ENCODE measurements at places on chromosomes 4 and X.

DNA sequence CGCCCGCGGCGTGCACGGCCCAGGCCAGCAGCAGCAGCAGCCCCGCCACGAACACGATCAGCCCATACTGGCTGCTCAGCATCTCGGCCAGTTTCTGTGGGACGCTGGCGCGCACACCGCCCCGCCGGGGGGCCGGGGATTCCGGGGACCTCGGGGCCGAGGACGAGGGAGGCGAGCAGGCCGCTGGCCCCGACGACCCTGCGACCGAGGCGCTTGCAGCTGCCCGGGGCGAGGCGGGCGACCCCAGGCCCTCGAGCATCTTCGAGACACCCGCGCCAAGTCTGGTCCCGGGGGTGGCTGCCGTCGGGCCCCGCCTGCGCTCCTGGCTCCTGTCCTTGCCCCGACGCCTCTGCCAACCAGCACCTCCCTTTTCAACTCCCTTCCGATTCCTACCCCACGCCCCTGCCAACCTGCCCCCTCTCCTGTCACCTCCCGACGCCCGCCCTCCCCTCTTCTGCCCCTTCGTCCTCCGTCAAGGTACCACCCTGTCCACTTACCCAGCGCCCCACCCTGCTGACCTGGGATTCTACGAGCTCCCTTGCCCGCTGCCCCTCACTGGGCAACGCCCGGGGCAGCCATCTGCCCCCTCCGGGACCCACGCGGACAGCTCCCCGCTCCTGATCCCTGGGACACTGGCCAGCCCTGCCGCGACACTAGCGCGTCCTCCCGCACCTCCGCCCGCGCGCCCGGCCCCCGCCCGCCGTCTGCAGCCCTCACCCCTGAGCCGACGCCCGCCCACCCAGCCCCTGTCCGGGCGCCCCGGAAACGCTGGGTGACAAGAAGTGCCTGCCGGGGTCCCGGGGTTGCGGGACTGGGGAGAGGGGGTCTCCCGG is at the start of gene OTOP1:
Gene OTOP1 (minus strand): TSS at position 324 of the 833 bp plus-strand sequence. CDS start 65 bp downstream, at position 259.
- no peak for DNase-seq

DNA sequence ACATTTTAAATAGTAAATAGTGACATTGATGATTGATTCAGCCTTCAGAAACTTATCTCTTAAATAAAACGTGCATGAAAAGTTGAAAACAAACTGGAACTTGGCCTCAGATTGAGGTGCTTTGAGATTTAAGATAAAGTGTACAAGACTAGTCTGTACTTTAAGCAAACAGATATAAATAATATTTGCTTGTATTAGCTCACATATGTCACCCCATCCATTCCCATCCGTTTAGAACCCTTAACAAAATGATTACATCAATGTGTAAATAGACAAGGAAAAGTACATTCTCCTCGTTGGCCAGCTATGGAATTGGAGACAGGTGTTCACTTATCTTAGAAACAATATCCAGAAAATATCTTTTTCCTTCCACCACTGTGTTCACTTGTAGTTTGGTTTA is 130.8 kb downstream of the BANK1 start:
- no peak for DNase-seq

DNA sequence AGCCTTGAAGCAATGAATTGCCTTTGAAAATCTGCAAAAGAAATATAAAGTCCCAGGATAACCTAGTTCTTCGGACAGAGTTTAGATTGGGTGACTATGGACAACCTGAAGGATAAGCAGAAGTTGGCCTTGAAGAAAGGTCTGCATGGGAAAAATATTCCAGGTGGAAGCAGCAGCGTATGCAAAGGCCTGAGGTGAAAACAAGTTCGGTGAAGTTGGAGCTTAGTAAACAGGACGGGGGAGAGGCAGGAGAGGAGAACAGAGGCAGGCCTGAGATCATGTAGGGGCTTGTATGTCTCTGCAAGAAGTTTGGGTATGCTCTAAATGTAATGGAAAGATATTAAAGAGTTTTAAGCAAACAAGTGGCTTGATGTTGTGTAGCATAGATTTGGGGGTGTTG is 176.0 kb downstream of the ARHGAP24 start:
- DNase-seq: no peak

DNA sequence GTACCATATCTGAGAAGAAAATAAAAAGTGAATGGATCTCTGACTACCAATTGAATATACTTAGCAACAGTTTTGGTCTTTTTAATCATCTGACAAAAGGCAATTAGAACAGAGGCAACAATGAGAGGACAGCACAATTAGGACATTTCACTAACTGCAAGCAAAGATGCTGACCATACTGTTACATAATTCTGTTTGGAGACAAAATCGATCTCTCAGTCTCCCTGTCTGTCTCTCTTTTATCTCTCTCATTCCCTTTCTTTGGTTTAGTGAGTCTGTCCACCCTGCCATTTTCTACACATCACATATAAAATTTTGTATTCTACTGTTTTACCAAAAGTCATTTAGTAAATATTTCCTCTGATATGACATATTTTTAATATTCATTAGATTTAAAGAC is 2.2 kb upstream of the AFM start:
- DNase-seq: no peak

GRCh38 chr4:165532976-165533375 is 154.2 kb downstream of the CPE start:
- DNase-seq: no peak

GRCh38 chrX:147376601-147377422 is 534.9 kb upstream of the FMR1 start:
- DNase-seq: no peak

DNA sequence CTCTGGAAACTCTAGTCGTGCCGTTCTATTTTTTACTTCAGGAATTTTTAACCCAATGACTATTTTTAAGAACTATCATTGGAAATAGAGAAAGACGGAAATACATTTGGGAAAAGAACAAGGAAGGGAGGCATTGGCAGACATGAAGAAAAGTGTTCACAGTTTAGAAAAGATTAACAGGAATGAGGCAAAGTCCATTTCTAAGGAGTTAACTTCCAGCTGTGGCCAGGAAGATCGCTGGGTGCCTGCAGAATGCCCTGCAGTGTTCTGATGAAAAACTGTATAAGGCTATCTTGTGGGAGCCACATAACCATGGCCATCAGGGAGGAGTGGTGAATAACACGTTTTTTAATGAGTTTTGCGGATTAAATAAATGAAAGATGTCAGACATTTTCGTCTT is 150.6 kb upstream of the VCX3A start:
- DNase-seq: no peak

GRCh38 chr4:33025236-33025635 is 2305.1 kb downstream of the PCDH7 start:
- no peak for DNase-seq

- DNase-seq: no peak
Measured at GRCh38 chr4:119204916-119205315, 7.6 kb upstream of the USP53 start.

All from activated naive CD4-positive, alpha-beta T cell treated with anti-CD3 and anti-CD28 coated beads, Interleukin-2, amount 50 U/mL, for 16 hours (primary cell).